T-helper 22 cell (primary cell): ENCODE measurements at places on chromosomes 3 and 15.

- no peak for DNase-seq
Measured at GRCh38 chr3:179236669-179237301, 14.1 kb downstream of the KCNMB3 start.

DNA sequence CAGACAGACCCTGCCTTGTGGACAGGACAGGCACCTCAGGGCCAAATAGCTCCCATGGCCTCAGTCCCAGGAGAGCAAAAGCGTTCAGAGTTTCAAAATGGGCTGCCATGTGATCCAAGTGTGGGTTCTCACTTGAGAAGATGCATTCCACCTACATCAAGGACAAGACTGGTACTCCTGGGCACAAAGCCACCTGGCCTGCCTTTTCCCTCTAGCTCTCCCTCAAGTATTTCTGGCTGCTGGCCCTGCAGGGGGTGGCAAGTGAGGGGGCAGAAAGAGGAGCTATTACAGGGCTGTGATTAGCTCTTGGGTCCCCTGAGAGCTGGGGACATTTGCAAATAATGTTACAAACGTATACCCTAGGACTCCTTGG is 6.5 kb upstream of the COL7A1 start:
- DNase-seq, result no peak

DNA sequence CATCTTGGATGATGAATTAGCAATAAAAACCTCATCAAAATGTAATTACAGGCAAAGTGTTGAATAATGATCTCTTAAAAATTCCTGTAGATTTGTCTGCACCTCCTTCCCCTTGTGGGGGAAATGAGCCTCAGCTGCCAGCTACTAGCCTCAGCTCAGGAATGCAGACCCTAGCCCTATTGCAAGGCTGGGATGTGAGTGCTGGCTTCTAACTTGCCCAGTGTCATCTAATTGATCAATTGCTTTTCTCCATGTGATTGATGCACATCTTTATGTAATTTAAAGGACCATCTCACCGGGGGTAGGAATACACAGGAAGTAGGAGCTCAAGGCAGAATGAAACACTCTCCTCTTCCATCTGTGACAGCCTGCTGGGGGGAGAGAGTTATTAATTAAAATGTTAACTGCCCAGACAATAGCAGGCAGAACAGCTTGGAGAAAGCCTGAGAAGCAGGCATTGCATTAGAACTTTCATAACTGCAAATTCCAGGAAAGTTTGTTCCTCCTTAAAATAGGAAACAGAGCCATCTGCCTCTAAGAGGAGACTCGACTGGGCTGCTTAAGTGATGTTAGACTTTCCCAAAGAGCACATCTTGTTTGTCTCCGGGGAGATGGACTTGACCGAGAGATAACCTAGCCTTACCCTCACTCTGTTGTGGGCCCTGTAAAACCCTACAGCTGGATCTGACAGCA is 69.6 kb downstream of the LRTM1 start:
- DNase-seq, result no peak

- no peak for DNase-seq
Measured at GRCh38 chr15:36831904-36832287, 252.5 kb downstream of the CDIN1 start.

- DNase-seq, result no peak
Measured at GRCh38 chr3:146335386-146335785, 84.5 kb upstream of the PLSCR4 start.

DNA sequence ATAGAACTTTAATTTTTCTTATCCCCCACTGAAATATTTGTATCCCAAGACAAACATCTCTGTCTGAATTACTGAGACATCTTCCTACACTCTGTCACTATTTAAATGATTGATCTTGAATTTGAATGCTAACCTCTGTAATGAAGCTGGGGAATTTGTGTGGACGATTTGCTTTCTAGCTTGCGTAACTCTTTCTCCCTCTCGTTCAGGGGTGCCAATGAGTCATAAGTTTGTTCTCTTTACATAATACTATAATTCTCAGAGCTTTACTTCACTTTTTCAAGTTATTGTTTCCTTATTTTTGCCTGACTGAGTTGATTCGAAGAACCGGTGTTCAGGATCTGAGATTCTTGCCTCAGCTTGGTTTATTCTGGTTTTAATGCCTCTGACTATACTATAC is 783.3 kb upstream of the CADM2 start:
- no peak for DNase-seq

DNA sequence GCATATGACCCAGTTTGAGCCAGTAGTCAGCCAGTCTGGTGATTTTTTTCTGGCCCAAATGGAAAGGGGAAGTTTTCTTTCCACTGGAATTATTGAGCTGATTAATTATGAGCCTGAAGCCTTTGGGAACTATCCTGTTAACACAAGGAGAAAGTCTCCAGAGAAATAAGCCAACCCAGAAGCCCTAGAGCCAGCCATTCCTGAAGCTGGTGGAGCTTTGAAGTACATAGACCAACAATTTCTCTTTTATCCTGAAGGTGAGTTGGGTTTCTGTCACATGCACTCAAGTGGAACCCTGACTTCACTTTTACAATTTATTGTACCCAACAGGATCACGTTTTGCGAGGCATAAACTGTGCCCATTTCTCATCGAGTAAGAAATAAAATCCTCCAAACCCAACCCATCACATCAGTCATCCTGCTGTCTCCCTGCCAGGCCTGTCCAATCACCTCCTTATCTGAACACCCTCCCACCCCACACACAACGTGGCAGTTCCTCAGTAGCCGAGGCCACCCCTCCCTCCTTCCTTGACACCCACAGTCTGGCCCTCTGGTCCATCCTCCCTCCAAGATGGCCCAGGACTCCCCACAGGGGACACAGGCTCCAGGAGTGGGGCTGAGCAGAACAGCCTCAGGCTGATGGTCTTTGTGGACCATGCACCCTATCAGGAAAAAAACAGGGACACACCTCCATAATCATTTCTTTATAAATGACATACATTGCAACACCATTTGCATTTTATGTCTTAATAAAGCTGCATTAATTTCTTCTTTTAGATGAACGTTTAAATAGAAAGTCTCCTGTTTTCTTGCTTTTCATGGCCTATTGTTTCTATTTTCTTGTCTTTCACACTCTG is 55.7 kb upstream of the GATA2 start:
- DNase-seq, result no peak

DNA sequence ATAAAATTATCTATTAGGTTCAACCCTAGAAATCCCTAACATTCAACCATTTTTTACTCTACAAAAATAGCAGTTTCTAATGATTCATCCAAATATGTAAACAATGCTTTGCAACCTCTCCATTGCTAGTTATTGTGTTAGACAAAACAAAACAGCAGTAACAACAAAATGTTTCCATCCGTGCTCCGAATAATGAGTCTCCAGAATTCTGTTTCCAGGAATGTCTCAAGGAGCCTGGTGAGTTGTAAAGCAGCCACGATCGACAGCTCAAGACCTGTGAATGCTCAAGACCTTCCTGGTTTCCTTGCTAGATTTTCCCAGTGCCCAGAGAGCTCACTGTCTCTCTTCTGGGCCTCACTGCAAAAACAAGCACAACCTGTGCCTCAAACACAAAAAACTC is 49.9 kb downstream of the CHRD start:
- DNase-seq, result no peak

DNA sequence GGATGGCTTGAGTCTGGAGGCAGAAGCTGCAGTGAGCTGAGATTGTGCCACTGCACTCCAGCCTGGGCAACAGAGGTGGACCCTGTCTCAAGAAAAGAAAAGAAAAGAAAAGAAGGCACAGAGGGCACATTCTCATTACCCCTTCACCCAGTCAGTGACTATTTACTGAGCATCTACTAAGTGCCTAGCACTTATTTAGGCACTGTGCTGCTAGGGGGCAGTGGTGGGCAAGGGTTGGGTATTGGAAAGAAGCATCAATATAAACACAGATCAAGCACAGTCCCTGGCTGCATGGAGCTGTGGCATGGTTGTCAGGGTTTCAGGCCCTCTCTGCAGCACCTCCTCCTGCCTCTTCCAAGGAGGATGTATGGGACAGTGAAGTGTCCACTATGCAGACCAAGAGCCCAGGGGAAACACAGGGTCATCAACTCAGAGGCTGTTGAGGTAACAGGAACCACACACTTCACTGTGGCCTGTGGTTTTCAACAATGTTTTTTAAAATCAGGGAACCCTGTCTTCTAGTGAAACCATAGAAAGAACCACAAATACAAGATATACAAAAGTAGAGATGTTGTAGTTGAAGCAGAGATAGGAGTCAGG is 138.5 kb downstream of the RAB11A start:
- no peak for DNase-seq

DNA sequence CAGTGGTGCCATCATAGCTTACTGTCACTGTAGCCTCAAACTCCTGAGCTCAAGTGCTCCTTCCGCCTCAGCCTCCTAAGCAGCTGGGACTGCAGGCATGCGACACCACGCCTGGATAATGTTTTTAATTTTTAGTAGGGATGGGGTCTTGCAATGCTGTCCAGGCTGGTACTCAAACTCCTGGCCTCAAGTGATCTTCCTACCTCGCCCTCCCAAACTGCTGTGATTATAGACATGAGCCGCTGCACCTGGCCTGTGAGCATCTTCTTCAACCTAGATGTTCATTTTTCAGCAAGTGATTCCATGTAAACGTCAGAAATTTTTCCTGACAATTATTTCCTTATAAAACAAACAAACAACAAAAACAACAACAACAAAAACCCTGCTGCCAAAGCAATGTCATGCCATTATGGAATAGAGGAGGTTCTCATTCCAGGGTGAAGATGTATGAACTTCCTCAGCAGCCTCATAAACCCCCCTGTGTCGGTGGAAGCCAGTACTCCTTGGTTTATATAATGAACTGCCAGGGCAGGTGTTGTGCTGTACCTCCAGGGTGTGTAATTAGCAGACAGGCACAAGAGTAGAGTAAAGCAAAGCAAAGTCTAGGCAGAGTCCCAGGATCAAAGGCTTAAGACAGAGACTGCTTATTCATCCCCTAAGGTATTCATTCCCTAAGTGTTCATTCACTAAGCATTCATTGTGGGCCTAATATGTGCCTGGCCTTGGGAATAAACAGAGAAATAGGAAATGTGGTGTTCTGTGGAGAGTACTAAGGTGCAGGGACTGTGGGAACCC is 44.6 kb downstream of the NR2C2 start:
- DNase-seq, result no peak

DNA sequence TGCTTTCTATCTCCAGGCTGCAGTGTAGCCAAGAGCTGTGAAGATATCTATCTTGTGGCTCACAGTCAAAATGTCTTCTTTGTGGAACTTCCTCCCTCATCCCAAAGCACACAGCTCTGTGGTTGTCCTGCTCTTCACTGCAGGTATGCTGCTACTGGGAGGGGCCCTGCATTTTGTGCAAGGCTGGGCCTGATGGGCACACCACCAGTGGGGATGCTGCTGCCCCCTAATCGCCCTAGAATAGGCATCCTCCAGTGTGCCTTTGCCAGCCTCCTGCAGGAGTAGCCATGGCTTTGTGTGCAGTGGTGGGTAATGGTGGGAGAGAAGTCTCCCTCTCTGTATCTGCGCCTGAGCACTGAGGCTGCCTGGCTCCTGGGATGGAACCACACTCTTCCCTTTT is 297.3 kb downstream of the DOCK3 start:
- DNase-seq, result no peak

DNA sequence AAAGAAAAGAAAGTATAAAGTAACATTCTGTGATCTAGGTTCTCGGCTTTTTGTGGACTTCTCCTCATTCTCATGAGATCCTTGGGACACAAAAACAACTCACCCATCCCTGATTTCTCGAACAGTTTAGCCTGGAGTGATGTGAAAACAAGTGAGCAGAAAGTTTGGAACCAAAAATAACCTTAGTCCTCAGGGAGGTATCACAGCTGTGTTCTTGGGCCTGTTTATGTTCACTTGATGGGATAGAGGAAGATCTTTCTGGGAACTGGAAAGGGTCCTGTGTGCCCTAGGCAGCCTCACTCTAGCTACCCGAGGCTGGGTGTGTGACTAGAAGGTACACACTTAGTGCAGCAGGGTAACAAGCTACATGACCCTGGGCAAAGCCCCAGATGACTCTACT is 308.8 kb upstream of the PDZRN3 start:
- DNase-seq, result no peak

DNA sequence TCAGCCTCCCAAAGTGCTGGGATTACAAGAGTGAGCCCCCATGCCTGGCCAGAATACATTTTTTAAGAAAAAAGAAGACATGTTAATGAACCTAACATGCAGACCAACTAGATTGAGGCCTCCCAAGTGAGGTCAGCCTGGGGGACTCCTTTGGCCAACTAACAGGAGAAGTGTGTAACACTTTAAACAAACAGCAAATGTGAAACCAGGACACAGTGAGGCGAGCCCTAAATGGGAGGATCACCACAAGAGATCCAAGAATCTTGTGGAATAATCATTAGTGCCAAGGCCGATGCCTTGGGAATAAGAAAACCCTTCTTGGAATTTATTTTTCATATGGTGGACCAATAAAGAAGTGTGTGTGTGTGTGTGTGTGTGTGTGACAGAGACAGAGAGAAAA is 73.9 kb downstream of the ATP10A start:
- no peak for DNase-seq

DNA sequence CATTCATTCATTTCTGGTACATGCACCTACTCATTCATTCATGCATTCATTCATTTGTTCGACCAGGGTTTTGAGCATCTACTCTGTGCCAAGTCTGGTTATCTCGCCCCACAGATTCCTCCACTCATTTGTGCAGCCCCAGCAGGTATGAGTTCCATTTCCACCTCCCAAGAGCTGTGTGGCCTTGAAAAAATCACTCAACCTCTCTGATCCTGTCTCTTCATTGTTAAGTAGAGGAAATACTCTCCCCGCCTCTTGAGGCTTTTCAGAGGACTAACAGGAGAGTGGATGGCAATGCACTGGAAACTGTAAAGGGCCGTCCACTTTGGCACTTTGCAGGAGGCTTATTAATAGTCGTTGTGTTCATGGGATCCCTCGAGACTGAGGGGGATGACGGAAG is 61.8 kb downstream of the CYP11A1 start:
- DNase-seq, result no peak
